ENCODE measurements at places on chromosomes 1 and 21.

GRCh38 chr1:247088967-247089366 is 10.4 kb upstream of the ZNF670 start:
- no peak for DNase-seq

GRCh38 chr21:39555911-39556590 is 56.7 kb upstream of the B3GALT5 start:
- DNase-seq = no peak

DNA sequence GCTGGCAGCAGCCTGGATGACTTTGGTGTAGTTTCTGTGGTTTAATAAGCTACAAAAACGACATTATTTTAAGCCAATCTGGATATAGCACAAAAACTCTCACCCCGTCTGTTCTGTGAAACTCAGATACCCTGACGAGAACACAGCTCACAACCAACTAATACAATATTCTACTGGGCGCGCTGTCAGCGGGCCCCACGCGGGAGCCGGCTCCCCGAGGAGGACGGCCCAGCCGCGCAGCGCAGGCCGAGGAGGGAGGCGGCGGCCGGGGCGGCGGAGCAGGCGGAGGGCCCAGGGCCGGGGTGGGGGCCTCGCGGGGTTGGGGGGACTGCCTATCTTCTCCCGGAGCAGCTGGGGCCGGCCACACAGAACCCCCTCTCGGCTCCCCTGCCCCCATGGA is 87.2 kb upstream of the POU3F1 start:
- DNase-seq = no peak

- no peak for DNase-seq
Observed at GRCh38 chr1:205095422-205095821, 11.2 kb upstream of the TMEM81 start.

GRCh38 chr21:35850029-35850428 is 210.3 kb downstream of the SETD4 start:
- no peak for DNase-seq

DNA sequence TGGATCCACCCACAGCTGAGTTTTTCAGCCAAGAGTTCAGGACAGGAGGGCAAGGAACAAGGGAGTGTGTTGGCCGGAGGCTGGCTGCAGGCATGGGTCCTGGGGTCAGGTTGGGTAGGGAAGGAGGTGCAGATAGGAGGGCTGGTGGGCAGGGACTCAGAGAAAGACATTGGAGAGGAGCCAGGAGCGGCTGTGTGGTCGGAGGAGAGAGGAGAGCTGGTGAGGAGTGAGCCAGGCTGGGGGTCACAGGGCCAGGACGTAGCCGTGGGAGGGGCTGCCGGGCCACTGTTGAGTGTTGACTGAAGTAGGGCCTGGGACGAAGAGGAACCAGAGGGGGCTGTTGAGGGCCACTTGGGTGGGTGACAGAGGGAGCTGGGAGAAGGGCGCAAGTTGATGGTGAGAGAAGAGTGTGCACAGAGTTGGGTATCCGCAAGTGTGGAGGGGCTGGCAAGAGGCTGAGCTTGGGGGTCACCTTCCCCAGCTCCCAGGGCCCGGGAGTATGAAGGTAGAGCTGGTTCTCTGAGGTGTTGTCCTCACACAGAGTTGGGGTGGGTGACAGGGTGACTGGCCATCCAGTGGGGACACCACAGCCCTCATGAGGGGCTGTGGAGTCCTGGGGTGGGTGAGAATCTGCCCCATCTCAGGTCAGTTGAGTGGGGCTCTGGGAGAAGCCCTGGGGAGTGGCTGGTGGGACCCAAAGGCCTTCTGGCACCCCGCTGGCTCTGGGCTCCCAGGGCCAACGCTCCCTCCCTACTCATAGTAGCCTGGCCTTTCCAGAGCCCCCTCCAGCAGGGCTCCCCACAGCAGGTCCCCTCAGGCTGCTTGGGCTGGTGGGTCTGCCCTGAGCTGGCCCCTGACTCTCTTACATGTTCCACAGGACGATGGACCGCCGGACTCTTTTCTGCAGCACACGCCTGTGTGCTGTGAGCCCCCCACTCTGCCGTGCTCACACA is 21.9 kb downstream of the PODN start:
- no peak for DNase-seq

GRCh38 chr1:166969074-166969677 is 6.2 kb downstream of the ILDR2 start:
- DNase-seq = no peak

- DNase-seq = no peak
Observed at GRCh38 chr1:174971466-174971865, 28.3 kb upstream of the CACYBP start.

DNA sequence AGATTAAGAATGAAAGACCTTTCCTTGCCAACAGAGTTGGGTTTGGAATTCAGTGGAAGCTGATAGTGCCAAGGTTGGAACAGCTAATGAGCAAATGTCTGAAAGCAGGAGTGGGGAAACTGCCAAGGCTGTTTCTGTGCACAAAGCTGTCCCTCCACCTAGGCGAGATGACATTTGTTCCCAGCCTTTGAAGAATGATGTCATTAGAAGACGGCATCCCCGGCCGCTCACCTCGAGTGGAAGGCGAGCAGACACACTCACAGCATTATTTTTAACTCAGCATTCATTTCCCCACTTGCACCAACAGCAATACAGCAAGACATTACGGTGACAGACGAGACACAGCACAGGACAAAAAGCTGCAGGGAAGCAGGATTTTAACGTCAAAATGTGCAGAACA is 463.9 kb downstream of the PCP4 start:
- no peak for DNase-seq

DNA sequence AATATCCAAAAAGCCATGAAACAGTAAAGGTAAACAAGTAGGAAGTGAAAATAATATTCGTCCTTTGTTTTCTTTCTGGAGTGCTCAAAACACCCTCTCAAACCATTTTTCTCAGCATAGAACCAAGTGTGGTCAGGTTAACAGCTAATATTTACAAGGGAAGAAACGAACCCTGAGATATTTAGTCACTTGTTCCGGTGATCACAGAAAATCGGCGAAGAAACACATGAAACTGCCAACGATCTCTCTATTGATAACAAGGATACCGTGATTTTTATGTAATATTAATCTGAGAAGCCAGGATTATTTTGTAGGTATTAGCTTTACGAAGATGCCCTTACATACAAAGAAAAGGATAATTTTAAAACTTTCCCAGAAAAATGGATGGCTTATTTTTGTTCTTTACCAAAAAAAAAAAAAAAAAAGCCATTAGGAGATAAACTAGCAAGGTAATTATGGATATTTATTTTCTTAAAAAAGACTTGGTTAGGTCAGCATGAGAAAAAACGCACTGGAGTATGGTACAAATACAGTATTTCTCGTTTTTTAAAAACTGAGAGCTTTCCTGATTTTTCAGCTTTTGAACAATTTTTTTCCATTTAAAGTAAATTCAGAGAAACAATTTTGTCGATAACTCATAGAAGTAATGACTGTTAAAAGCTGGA is 107.3 kb upstream of the HNRNPU start:
- DNase-seq = no peak

- no peak for DNase-seq
Observed at GRCh38 chr1:31412732-31413404, at the start of gene SERINC2. TSS of gene SERINC2 (plus strand) at chr1:31413213. CDS start at chr1:31413266, 53 bp downstream.

- no peak for DNase-seq
Observed at GRCh38 chr1:53265581-53265980, 27.3 kb upstream of the MAGOH start.
